Activated naive CD4-positive, alpha-beta T cell (primary cell): ENCODE measurements at places on chromosomes 2 and 18.

DNA sequence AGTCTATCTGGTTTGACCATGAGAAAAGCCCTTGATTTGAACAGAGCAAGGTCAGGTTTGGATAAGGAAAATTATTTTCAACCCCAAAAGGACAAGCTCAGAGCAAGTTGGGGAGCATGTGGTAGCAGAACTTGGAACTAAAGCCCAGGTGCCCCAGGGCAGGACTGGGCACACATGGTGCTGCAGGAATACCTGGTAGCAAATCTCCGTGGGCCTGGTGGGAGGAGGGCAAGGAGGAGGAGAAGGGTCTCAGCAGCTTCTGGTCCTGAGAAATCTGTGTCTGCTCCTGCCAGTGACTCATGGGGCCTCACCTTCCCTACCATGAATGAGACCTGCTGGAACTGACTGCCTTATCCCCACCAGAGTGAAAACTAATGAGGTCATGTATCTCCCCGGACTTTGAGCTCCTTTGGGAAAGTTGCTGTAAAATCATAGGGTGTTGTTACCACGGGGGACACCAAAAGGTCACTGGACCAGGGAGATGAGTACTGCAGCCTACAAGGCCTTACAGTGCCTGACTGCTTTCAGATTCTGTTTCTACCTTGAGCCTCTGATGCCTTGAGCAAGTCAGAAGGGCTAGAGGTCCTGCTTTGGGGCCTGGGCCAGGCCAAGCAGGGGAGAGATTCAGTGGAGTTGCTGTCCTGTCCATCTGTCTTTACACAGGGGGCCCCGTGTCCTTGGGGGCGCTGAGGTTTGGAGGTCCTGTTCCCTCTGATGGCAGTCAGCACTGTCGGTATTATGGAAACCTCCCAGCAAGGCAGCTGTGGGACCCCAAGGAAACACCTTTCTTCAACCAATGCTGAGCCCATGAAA, 304.0 kb downstream of the MYCN start:
- no peak for DNase-seq

GRCh38 chr2:219060821-219061791, at the start of gene IHH:
TSS of gene IHH (minus strand) at chr2:219060921. CDS start at chr2:219060467, 454 bp downstream.
- DNase-seq: no peak

- DNase-seq: no peak
Observed at GRCh38 chr18:79458131-79458838, 62.6 kb downstream of the NFATC1 start.

DNA sequence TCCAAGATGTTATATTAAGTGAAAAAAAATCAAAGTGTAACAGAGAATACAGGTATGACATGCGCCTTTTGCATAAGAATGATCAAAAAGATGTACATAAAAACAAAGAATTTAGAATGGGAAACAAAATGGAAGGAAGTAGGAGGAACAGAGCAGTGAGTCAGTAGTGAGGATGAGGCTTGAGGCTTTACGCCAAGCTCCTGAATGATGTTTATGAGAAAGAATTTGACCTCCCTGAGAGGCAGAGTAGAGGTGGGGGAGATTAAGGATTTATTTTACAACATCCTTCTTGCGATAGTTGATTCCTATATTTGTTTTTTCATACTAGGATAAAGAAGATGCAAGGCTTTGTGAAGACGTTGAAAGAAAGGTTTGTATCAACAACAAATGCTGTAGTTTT, 81.4 kb downstream of the DCDC2C start:
- no peak for DNase-seq

DNA sequence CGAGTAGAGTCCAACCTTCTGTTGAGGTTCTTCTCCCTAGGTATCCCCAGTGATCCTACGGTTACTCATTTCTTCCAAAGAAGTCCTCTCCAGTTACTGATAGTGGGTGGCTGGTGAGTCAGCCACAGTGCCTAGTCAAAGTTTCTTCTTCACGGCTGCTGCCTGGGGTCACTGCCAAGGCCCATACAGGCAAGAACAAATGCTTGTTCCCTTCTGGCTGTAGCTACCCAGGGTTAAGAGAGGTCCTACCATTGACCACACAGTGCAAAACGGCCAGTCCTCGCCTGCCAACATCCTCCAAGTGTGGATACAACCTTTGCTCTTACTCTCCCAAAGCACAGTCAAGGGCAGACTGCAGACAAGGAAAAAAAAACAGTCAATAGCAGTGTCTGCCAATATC, 2.9 kb upstream of the PTPN4 start:
- DNase-seq: no peak

DNA sequence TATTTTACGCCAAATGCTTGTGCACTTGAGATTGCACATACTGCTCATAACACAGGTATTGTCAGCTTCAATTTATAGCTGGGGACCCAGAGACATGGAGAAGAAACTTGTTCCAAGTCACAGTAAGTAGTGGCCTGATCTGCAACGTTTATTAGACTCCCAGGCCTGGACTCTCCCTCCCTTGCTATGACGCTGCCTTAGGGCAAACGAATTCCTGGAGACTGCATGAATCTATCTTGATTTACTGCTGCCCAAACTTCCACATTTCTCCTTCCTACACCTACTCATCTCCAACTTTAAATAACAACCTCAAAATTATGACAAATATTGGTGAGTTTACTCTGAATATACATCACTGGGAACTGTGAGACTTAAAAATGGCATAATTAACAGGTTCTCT, 145.1 kb upstream of the CCDC195 start:
- DNase-seq: no peak

GRCh38 chr2:220521551-220521950, 894.1 kb downstream of the SLC4A3 start:
- DNase-seq: no peak

GRCh38 chr2:10839813-10840212, 27.2 kb upstream of the PDIA6 start:
- no peak for DNase-seq

DNA sequence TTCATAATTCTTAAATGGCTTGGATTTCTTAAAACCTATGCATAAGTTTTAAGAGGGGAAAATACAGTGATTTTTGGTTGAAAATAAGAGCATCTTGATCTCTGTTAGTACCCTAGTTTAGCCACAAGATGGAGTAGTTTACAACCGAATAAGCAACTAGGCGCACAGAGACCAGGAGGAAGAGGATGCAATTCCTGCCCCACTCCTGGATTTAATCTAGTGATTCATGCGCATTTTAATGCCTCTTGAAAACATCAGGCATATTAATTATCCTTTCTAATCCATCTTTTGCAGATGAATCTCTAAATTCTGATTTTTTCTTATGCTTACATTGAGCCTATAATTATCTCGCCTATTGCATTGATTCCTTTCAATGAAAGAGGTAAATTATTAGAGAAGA, 76.7 kb downstream of the MRPS9 start:
- DNase-seq: no peak

DNA sequence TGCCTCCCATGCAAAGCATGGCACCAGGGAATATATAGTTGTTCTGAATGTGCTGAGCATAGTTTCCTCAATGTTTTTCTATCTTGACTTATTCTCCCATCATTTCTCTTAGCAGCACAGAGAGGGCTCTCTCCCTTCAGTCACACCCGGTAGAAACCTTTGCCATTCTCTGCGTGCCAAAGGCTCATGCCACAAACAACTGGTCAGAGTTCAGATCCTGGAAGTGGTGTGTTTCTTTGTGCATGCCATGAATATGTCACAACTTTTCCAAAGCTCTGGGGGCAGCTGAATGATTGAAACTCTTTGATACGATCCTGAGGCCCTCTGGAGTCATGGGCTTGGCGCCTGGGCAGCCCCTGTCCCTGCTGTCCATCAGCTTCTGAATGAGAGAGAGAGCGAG, 28.0 kb upstream of the EDAR start:
- DNase-seq: no peak

GRCh38 chr18:27527856-27528255, 342.7 kb upstream of the CHST9 start:
- no peak for DNase-seq

DNA sequence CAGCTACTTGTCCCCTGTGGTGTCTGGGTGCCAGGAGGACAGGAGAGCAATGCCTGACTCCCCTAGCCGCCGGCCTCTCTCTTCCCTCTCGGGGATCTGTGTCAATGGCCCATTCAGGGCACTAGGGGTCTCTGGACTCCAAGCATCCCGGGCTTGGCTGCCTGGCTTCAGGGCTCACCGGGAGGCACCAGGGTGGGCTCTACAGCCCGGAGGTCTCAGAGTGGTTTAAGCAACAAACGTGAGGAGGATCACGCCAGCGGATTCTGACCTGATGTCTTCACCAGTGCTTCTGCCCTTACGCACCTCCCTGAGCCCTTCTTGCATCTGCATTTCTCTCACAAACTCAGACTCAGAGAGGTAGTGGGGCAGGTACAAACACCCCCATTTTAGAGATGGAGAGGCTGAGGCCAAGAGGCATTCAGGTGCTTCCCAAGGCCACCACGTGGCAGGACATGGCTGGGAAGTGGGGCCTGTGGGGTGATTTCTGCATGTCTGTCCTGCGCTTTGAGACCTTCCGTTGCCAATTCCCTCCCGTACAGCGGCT, 243.0 kb downstream of the CELF4 start:
- no peak for DNase-seq

- DNase-seq: no peak
Observed at GRCh38 chr2:31388736-31389135, 25.8 kb downstream of the XDH start.

GRCh38 chr2:220783671-220784070, 788.4 kb downstream of the EPHA4 start:
- no peak for DNase-seq

- no peak for DNase-seq
Observed at GRCh38 chr2:99504844-99505584, 15.2 kb upstream of the REV1 start.

DNA sequence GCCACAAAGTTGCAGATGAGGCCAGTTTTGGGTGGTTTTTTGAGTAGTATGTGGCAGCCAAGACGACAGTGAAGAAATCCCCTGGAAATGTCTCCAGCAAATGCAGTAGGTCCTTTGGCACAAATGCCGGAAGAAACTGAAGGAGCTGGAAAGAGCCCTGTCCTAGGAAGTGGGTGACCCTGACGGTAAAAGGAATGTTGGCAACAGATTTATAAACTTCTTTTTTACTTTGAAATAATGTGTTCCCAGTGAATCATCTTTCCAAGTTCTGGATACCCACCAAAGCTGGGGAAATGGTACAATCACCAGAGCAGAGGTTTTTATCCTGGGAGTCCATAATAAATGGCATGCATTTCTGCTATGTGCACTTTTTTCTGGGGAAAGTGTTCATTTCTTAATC, 112.9 kb downstream of the CSRNP3 start:
- no peak for DNase-seq

- DNase-seq: no peak
Observed at GRCh38 chr2:51505533-51505932, 473.6 kb upstream of the NRXN1 start.

DNA sequence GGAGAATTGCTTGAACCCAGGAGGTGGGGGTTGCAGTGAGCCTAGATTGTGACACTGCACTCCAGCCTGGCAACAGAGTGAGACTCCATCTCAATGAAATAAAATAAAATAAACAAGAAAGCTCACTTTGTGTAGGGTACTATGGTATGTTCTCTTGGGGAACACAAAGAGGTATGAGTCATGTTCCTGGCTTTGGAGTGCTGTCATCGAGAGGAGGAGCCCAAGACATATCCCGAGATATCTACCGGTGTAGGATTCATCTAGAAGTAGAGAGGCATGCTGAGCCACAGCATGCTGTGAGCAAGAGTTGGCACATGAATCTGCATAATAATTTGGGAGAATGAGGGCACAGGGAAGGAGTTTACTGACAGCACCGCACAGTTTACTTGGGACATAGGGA, 244.9 kb upstream of the EPHA4 start:
- no peak for DNase-seq

- DNase-seq: no peak
Observed at GRCh38 chr2:210961249-210961648, 404.9 kb downstream of the CPS1 start.

DNA sequence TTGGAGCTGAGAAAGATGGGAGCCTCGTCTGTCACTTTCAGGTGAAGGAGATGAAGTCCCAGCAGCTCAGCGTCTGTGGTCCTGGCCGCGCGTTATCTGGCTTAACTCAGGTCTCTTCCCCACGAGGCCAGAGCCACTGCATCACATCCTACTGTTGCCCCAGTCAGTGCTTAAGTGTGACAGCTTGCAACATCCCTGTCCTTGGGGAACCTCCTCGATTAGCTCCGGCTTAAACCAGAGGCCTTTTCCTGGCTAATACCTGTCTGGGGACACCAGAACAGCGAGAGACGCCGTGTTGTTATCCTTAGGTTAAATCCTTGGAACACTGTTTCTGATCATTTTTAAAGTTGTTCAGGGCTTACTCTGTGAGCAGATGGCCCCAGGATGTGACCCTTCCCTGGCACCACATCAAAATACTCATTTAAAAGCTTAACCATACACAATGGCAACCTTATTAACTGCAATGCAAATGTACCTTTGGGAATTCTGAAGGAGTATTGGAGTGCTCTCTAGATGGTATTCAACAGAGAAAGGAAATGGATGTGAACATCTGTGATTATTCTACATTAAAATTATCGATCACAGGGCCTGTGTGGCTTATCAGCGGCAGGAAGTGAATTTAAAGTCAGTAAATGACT, 61.2 kb upstream of the SPP2 start:
- no peak for DNase-seq

DNA sequence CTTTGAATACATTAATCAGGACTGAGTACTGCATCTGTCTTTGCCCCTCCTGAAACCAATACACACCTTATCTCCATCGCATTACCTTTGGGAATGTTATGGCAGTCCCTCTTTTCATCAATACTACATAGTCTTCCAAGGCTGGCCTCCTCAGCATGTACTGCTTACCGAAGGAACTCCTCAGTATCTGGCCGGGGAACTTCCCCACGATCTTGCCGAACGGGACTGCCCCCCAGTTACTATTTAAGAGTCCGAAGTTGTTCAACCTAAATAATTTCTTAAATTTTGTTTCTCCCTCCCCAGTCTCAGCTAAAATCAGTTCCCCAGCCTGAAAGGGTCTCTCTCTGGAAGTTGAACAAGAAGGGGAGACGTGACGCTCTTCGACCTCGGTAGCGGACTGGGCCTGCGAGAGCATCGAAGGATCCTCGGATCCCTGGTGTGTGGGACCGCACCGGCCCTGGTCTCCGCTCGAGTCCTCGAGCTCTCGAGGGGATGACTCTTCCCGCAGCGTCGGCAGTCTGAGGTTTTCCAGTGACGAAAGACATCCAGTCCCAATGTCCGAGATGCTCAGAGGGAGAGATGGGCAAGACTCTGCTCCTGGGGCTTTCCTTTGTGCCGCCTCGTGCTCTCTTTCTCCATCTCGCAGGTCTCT, 489 bp downstream of the TRMT61B start:
- DNase-seq: no peak

DNA sequence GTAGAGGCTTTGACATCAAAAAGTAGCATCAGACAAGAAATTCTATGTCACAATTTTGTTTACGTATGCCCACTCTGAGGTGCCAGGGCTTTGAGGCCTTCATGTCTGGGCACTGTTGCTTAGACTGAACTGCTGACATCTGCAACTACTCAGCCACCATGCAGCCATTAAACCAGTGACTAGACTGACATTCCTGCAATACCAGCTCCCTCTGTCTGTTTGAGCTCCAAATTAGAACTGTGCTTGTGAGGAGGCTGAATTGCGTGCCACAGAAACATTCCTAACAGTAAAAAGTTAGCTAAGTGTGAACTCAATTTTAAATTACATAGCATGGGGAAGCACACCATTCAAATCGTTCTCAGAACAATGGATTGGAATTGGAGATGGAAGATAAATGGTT, 163.2 kb downstream of the INSIG2 start:
- DNase-seq: no peak

- DNase-seq: no peak
Observed at GRCh38 chr18:46337271-46337670, 233.1 kb downstream of the HAUS1 start.
